ENCODE measurements at places on chromosomes 12 and 14.

- DNase-seq, result no peak
Measured at GRCh38 chr14:69941768-69942742, 62.8 kb downstream of the SMOC1 start.

DNA sequence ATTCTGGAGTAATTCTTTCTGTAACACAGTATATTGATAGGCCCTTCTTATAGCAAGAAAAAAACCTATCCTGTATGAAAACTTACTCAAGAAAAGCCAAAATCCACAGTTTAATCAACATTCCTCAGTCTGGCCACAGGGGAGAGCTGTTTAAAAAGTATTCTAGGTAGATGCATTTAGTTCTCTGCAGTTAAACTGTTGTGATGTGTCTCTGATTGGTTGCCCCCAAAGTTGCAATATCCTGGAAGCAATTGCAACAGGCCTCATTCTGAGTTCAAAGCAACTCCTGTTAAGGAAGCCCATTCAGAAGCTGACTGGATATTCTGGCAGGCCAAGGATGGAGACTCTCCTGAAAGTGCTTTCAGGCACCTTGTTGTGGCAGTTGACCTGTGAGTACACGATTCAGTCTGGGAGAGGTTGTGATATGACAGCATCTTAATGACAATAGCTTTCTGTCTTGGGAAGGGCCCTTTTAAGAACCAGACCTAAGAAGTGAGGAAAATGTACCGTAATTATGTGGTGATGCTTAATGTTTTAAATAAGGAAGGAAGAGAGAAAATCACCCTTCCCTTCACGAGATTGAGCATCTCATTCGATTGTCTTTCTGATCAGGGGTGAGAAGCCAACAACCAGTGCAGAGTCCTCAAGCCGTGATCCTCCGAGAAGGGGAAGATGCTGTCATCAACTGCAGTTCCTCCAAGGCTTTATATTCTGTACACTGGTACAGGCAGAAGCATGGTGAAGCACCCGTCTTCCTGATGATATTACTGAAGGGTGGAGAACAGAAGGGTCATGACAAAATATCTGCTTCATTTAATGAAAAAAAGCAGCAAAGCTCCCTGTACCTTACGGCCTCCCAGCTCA lies 420.7 kb downstream of the DAD1 start:
- no peak for DNase-seq

GRCh38 chr14:34623506-34623905 lies 6.4 kb downstream of the SNX6 start:
- DNase-seq, result no peak

DNA sequence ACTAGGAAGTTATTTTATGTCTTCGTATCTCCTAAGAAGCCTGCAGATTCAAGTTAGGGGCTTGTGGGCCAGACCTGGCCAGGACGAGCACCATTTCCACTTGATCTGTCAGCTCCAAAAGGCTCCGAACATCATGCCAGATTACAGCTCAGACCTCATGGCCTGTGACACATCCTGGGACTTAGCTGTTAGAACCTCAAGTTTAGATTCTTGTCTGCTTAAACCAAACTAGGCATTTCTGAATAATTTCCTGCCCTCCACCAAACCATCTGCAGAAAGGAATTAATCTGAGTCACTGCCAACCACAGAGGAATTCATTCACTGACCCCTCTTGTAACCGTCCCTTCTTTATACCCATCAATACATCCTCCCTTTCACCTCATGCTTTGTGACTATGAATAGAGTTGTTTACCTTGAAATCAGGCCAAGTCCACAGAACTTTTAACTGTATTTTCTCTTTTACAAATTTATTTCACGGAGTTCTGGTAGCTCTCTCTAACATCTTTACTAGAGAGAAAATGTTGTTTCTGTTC lies 120.3 kb downstream of the FBXL14 start:
- DNase-seq, result no peak

DNA sequence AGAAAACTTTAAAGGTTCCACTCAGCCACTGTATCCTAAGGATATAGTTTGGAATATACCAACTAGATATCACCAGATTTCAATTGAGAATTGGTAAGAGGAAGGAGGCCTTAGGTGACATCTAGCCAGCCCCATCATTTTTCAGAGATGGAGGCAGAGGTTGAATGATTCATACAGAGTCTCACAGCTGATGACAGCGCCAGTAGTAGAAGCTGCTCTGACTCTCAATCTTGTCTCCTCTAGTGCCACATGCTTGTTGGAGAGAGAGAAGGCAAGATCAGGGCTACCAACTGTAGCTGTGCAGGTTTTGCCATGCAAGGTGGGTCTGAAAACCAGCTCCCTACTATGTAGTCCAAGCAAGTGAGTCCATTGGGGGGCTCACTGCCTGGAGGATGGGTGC lies 6.1 kb downstream of the FRMD6 start:
- no peak for DNase-seq

DNA sequence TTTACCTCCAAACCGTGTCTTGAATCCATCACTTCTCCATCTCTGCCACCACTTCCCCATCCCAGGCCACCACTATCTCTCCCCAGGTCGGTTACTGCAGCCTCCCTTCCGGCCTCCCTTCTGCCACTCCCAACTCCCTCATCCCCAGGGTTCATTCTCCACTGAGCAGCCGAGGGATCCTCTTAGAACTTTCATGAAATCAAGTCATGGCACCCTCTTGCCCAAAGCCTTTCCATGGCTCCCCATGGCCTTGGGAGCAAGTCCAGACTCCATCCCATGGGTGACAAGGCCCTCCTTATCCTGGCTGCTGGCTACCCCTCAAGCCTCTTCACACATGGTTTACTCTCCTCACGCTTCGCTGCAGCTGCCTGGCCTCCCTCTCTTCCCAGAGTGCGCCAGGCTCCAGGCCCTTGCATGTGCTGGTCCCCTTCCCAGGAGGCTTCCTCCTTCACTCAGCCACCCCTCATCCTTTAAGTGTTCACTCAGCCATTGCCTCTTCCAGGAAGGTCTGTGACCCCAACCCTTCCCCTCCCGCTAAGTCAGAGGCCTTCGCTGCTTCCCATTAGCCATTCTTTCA lies 17.9 kb upstream of the SH2B3 start:
- no peak for DNase-seq

DNA sequence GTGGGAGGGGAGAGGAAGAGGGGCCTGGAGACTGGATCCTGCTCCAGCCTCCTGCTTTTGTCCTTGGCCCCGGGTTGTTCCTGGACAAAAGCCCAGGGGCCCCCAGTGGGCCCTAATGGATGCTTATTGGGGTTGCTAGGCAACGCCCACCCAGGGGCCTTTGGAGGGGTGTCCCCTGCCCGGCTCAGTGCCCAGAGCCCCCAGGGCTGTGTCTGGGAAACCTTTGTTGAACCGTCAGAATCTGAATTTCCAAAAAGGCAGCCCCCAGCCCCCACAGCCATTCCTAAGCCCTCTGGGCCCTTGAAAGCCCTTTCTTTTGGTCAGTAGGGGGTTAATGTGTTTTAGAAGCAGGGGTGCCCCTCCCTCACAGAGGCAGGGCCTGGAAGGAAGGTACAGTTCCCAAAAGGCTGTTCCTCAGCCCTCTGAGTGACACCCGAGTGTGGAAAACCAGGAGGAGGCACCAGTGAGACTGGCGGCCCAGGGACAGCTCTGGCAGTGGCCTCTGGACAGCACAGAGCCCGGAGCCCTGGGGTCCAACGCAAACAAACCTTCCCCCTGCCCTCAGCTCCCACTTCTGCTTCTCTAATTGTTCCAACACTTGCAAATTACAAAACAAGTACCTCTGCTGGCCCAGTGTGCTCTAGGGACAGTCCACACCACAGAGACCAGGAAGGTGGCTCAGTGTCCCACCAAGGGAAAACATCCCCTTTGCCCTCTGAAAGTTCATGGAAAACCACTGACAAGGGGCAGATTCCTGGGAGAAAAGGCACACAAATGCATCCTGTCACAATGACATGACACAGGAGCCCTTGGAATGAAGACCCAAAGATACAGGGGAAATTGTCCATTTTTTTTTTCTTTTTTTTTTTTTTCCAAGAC lies 19.4 kb downstream of the HHIPL1 start:
- no peak for DNase-seq

DNA sequence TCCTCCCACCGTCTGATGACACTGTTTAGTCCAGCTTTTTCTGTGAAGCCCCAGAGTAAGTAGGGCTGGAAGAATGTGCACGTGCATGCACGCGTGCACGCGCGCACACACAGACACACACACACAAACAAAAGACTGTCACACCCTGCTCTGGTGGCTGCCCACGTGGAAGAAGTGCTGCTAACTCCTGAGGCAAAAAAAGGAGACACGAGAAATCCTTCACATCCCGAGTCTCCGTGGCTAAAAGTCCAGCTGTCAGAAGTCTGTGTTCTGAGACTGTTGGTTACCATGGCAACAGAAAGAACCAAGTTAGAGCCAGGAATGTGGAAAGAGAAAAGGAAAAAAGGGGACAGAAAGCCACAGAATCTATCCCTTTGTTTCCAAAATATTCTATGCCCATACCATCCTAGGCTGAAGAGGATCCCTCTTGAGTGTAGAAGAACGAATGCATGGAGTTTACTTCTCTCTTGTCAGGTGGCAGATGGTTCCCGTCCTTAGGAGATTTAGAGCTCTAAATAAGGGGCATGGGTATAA lies 1.6 kb upstream of the C12orf71 start:
- no peak for DNase-seq

DNA sequence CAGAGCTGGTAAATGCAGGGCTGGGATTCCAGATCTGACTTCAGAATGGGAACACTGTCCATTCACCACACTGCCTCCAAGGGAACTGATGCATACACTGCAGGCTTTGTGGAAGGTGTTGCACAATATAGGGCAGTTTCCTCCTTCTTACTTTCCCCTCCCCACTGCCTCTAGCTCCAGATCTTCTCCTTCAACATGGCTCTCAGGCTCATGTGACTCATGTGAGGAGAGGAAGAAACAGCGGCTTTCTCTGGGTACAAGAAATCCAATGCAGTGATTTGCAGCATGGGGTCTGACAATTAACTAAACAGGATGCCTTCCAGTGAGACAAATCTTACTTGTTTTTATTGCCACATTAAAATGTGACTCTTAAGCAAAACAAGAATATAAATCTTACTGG lies 447.6 kb upstream of the CCDC196 start:
- DNase-seq, result no peak

DNA sequence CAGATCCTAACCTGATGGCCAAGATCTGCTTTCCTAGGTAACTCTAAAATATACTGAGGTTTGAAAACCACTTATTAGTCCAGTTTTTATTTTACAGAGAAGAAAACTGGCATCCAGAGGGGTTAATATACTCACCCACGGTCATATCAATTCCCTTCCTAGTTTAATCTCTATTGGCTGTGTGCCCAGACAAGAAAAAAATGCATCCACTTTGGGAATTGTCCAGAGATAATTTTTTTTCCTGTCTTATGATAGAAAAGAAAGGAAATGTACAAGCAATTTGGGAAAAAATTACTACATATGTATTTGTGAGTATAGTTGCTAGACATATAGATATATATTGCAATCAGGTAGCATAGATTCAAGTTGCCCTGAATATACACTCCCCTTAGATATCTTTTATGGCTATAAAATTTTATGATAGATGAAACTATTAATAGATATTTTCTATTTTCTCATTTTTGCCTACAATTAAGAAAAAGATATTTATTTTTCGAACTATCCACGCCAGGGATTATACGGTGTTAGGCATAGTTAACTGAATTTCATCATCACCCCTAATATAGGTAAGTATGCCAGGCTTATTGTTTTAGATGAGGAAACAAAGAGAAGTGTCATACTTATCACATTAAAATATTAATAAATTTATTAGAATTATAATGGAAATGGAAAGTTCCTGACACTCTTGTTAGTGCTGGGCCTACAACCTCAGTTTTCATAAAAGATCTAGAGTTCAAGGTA lies 100.5 kb upstream of the SLC38A2 start:
- DNase-seq, result no peak

GRCh38 chr14:82379291-82379690 lies 845.6 kb upstream of the SEL1L start:
- no peak for DNase-seq

GRCh38 chr14:61146899-61147298 lies 134.2 kb downstream of the TMEM30B start:
- no peak for DNase-seq

GRCh38 chr14:96130391-96130790 lies 74.2 kb upstream of the BDKRB2 start:
- DNase-seq, result no peak

GRCh38 chr14:28407996-28408395 lies 358.6 kb upstream of the FOXG1 start:
- DNase-seq, result no peak

- no peak for DNase-seq
Measured at GRCh38 chr14:103716091-103716801, 636 bp downstream of the ZFYVE21 start.

DNA sequence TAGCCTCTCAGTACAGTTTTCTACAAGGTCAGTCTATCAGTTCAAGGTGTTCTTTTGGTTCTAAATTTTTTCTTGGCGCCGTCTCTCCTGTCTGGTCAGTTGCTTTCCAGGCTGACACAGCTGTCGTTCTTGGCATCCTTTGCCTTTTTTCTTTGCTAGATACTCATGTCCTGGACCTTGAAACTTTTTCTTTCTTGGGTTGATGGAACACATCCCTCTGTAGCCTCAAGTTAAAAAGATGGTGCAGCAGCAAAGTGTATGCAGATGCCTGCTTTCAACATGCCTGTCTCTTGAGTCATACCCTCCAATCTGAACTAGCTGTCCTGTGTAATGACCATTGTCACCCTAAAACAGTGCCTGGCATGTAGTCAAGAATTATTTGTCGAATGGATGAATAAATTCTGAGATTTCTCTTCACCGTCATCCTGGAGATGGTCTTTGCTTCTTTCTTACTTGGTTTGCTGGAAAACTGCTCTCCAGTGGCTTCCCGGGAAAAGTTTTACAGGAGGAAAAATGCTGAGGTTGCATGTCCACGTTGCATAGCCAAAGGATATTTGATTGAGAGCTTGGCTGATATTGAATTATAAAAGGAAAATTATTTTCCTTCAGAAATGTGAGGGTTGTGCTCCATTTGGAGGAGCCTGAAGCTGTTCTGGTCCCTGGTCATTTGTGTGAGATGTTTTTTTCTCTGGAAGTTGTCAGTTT lies 4.6 kb downstream of the NYNRIN start:
- DNase-seq, result no peak

DNA sequence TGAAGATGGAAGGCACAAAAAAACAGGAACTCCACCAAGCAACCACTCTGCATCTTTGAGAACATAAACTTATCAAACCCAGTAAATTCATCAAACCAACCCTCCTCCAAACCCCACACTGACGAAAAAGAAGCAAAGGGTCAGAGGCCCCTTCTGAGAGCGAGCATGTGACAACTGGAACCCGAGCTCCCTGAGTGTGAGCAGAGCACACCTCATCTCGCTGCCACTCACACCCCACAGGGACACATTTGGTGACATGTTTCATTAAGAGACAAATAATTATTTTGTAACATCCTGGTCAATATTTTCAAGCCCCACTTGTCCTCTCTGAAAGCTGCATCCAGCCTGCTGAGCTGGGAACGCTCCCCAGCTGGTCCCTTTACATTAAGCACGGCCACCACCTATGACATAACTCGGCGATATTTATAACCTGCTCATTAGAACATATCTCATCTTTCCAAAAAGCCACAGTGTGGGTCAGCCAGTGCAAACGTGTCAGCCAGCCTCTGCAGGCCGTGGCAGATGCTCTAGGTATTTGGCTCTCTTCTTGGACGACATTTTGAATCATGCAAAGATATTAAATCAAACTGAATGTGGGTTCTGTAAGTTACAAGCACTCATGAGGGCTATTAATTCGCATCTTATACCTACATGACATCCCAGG lies 120.1 kb downstream of the TTC7B start:
- no peak for DNase-seq

Measured in activated CD4-positive, alpha-beta T cell treated with anti-CD3 and anti-CD28 coated beads, Interleukin-2, amount 50 U/mL, for 4 hours (primary cell).